ENCODE measurements at places on chromosomes 4 and X. TPM values are rescaled to one million over a fixed set of nuclear protein-coding genes. Genes with fewer than 3 reads are reported as not detected.

Gene SGMS2
- total RNA-seq: 0.26 TPM

Gene NAP1L5
- total RNA-seq: 4.4 TPM

DNA sequence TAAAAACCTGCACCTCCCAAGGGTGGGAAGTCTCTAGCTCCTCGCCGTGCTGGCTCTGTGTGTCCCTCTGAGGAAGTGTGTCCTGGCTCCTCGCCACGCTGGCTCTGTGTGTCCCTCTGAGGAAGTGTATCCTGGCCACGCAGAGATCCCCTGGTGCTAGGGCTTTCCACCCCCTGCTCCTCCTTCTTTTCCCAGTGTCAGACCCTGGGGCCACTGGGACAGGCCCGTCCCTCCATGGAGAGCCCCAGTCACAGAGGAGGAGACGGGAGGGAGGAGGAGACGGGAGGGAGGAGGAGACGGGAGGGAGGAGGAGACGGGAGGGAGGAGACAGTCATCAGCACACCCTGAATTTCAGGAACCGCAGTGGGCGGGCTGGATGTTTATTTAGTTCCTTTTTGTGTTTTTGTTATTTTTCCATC lies 53.8 kb upstream of the HGFAC start:
- H3K36me3 ChIP-seq: peaks cover 11% of the 10 kb centered on the region
- H3K4me1 ChIP-seq: peaks cover 50% of the 10 kb centered on the region
- no peak overlapping the region for H3K4me3 ChIP-seq
- peaks cover 8% of the 10 kb centered on the region for H3K27me3 ChIP-seq
- no peak overlapping the region for H3K27ac ChIP-seq
- DNase-seq: no peak

DNA sequence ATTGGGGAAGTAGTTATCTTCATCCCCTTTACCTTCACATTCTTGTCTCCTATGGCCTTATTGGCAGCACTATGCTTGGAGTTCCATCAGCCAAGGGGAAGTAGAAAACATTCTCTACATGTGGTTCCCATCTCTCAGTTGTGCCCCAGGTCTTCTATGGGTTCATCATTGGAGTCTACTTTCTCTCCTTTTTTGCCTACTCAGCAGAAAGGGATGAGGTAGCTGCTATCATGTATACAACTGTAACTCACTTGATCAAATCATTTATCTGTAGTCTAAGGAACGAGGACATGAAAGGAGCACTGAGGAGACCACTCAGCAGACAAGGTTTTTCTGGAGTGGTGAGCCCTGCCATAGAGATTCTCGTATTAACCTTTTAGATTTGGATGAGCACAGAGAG lies 119.0 kb upstream of the OR13H1 start:
- no peak overlapping the region for H3K27ac ChIP-seq
- peaks cover 3% of the 10 kb centered on the region for H3K4me1 ChIP-seq
- no peak overlapping the region for H3K4me3 ChIP-seq
- no peak for DNase-seq

GRCh38 chrX:150365051-150365989 lies 2.2 kb downstream of the MAMLD1 start:
- H3K36me3 ChIP-seq: no peaks in the 10 kb centered on the region
- H3K4me3 ChIP-seq: peak overlapping the region; percentile 81
- H3K27me3 ChIP-seq: peaks cover 2% of the 10 kb centered on the region
- DNase-seq: peak; percentile 80

GRCh38 chr4:25970226-25970675 lies 56.2 kb downstream of the SMIM20 start:
- no peak overlapping the region for H3K4me3 ChIP-seq
- DNase-seq: peak; percentile 27
- peak overlapping the region; percentile 93 for H3K27ac ChIP-seq
- H3K4me1 ChIP-seq: peaks cover 15% of the 10 kb centered on the region
